ENCODE measurements at places on chromosomes 16 and 17.

DNA sequence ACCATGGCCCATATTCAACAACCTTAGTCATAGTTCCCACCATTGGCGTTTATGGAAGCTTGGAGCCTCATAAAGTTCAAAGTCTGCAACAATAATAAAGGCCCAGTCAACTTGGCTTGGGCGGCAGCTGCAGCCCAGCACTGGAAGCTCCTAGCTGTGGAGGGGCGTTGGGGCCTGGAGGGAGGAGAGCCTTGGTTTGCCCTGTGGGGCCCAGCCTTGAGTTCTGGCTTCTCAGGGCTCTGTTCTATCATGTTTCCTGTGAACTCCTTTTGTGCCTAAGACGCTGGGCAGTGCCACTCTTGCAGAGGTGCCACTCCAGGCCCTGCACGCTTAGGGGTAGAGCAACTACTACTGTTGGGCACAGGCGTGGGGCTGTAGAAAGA, 927 bp upstream of the ENGASE start:
- DNase-seq = no peak

- no peak for DNase-seq
These were observed 60.8 kb downstream of the TEX14 start for GRCh38 chr17:58630883-58631522.

DNA sequence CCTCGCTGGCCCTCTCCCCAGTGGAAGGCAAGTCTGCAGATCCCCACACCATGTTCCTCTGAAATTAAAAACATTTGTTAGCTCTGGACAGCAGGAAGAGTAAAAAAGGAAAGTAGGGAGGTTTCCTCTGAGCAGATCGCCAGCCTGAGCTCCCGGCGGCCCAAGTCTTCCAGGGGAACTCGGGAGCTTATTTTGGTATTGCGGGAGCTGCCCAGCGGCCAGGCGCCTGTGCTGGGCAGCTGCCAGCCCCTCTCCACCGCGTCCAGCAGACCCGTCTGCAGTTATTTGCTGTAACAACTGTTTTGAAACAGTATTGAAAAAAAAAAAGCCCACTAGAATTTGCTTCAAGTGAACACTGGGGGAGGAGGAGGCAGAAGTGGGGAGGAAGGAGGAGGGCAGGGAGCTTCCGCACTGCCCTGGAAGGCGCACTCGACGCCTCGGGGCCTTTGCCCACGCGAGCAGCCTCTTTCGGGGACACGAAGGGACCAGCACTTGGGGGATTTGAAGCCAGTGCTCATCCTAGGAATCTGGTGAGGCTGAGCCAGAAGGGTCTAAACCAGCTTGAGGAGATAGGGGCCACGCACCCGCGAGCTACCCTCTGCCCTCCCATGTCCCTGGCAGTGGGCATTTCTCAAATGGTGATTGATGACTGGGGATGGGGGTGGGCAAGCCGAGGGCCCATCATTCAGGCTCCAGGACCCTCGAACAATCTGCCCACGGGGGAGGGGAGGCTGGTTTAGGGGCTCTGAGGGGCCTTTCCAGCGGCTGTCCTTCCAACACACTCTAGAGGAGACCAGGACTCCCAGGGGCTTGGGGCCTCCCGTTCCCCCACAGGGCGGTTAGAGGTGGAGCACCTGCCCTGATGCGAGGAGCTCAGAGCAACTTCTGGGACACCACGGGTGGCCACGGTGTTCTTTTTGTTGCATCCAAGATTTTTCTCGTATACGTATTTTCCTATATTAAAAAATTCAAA, 3.0 kb upstream of the BAHCC1 start:
- no peak for DNase-seq

GRCh38 chr17:66379544-66379943, 77.1 kb downstream of the PRKCA start:
- no peak for DNase-seq

- no peak for DNase-seq
These were observed 1.3 kb downstream of the IL34 start for GRCh38 chr16:70647441-70648359.

DNA sequence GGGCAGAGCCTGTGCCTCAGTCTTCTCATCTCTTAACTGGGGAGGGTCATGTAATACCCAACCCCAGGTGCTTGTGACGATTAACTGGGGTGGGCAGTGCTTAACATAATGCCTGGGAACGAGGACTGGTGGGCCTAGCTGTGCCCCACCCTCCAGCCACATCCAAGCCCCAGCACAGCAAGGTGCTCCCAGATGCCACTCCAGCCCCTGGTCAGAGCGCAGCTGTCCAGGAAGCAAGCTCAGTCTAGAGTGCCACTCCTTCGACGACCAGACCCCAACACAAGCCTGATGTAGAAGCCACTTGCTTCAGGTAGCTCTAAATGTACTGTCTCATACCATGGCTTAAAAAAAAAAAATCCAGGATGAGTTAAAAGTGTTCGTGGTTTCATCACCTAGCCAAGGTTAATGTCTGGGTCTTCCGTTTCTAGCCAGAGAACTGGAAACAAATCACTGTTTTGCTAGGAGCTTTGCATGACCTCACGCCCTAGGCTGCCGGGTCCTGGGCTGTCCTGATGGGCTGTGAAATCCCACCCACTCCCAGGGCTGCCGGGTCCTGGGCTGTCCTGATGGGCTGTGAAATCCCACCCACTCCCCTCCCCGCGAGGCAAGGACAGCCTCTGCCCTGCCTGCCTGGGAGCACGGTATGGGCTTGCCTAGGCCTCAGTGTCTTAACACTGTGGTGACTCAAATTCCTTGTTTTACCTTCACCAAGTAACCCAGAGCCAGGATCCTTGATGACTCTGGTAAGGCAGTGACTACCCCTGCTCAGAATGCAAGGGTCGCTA, 7.7 kb downstream of the MIEF2 start:
- no peak for DNase-seq

DNA sequence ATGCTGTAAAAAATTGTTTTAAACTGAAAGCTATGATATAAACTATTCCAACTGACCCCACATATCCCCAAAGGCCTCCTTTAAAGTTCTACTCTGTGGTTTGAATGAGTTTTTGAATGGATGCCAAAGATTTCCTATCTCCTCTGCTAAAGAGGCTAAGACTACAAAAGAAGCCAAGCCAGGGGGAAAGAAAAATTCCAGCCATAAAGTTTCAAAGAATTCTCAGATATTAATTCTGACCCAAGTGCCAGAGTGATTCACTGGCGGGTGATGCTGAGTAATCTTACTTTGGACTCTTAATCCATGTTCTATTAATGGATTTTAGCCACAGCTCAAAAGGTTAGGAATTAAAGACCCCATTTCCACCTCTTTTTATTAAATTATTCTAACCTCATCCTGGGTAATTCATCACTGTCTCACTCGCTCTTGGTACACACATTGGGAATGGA, 60.7 kb downstream of the HS3ST3A1 start:
- DNase-seq = peak; percentile 83

DNA sequence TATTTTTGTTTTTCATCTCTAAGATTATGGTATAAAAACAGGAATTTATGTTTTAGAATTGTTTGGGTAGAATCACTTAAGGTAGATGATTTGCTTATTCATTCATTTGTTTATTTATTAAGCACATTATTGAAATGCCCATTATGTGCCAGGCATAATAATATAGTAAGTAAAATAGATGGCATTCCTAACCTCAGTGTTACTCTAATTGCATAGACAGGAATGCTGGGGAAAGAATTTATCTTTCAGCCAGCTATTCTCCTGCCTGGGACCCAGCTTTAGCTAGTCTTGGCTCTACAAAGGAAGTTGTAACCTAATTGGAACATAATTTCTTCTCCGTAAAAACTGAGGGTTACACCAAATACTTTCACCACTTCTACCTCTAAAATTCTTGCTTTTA, 44.6 kb downstream of the NFAT5 start:
- DNase-seq = no peak

DNA sequence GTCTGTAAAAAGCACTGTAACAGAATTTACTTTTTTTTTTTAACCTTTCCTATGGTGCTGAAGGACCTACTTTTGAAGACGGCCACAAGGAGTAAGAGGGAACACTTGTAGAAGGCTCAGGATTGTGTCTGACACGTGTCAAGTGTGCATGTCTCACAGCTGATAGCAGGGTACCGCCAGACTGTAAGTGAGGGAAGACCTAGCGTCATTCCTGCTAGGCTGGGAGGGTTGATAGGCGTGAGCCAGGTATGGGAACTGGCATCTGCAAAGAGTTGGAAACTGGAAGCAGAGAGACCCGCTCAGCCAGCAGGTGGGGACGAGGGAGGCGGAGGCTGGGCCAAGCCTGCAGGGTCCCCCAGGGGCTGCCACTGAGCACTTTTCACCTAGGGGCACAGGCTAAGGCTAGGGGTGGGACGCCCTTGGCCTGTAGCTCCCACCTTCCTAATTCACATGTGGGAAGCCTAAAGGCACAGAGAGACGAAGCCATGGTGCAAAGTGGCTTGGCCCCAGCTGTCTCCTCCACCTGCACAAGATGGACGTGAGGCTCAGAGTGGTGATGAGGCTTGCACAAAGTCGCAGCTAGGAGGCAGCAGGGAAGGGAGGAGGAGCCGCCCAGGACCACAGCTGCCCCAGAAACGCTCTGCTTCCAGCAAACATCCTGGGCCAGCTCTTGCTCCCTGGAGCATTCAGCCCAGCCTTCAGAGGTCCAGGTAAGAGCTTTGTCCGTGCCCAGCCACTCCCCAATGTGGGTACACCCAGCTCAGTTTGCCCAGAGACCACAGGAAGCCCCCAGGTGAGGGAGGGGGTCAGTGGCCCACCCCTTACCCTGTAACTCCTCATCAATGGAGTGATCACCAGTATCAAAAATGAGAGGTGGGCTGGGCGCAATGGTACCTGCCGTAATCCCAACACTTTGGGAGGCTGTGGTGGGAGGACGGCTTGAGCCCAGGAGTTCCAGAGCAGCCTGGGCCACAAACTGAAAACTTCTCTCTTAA, 18.9 kb downstream of the VASN start:
- no peak for DNase-seq

DNA sequence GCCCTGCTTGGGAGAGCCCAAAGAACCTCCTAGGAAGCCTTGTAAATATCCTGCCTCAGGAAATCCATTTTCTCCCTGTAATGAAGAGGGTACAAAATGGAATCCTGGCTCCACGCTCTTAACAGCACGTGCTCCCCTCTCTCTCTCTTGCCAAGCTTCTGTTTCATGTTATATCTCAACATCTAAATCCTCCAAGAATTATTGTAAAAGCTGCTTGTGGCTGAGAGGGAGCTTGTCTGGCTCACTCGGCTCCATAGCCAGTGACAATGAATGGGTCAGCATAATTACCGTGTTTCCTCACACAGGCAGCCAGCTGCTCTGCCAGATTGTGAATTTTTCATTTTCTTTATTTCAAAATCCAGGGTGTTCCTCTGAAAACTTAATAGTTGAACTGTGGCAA, 317.8 kb downstream of the RBFOX1 start:
- DNase-seq = no peak

DNA sequence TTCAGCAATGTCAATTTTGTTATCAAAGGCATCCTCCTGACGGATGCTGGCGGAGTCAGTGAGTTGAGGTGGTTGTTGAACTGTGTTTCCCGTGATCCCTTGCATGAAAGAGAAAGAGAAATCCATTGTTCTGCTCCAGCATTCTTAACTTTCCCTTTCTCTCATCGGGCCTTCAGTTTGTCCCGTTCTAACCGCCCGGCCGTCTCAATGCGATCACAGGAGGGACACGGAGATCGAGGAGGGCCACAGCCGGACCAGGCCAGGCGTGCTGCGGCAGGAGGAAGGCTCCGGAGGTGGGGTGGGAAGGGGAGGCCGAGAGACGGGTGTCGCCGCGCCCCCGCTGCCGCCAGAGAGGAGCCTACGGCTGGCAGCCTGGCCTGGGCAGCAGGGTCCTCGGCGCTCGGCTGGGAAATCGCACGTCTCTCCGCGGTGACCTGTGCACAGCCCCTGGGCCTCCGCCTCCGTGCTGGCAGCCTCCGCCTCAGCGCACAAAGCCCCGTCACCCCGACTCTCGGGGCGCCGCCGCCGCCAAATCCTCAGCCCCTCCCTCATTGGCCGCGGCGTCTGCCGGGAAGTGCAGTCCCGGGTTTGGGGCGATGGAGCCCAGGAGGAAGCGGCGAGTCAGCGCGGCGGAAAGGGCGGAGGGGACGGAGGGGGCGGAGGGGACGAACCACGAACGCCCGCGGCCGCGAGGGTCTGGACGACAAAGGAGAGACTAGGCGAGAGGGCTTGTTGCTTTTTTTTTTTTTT, 38.1 kb downstream of the SOST start:
- no peak for DNase-seq

GRCh38 chr17:28963055-28963611, 11.8 kb upstream of the PHF12 start:
- DNase-seq = no peak

GRCh38 chr17:35496451-35497290, 40.8 kb downstream of the SLFN12L start:
- DNase-seq = no peak

- DNase-seq = no peak
These were observed 46.9 kb downstream of the ZFHX3 start for GRCh38 chr16:73000907-73001521.

GRCh38 chr17:38980490-38981217, 13.5 kb upstream of the FBXO47 start:
- no peak for DNase-seq

DNA sequence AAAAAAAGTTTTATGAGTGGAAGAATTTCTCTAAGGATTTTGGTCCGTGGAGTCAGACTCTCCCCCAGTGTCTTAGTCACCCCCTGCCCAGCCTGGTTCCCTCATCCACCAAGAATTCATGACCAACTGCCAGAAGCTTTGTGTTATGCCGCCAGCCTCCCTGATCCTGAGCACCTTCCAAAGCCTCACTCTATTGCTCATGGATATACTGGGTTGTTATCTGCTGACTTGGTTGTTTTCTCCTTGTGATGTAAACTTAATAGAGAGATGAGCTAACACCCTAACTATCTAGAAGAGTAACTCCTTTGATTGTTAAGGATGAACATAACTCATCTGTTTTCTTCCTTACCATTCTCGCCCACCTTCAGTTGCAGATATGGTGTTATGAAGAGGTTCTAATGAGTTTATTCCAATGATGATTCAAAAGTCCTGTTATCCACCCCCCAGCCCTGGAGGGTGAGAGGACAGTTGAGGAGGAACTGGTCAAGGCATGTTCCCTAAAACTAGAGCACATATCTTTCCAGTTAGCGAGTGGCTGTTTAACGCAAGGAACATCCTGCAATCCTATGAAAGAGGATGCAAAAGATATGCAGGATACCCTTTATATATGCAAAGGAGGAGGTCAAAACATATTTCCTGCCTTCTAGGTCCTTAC, 1.5 kb upstream of the PSMD3 start:
- DNase-seq = no peak

- DNase-seq = no peak
These were observed 6.5 kb downstream of the TMEM170A start for GRCh38 chr16:75458029-75458428.

DNA sequence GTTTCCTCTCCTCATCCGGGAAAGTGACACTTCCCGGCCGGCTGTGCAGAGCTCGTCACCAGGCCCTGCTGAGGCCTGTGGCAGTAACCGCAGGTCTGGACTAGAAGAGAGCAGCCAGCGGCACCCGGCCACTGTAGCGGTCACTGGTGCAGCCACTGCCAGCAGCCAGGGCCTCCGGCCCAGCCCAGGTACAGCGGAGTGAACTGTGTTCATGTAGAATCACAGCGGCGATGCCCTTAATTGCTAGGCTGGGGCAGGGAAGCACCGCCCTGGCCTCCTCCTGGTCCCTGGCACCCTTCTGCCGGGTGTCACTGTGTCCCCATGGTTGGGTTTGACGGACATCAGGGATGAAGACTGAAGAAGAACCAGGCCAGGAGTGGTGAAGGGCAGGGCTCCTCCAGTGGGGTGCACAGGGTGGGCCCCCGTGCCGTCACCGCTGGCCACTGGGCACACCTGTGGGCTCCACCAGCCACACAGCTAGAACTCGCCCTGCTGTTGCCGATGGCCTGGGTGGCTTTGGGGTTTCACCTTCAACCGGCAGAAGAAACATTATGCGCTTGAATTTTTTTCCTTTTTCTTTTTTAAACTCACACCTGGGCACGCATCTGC, 165.2 kb upstream of the CHMP6 start:
- no peak for DNase-seq

- DNase-seq = no peak
These were observed 8.5 kb downstream of the TBKBP1 start for GRCh38 chr17:47702391-47702995.

Data from HFF-Myc (cell line).